Thyroid gland (tissue), 4 donors: ENCODE measurements at places on chromosomes 1 and 21. TPM values are rescaled to one million over a fixed set of nuclear protein-coding genes. Genes with fewer than 3 reads are reported as not detected.
A peak's percentile ranks its signal among the peaks of the same experiment; 100 is the strongest.

Gene TLCD4
- 30.6 TPM for total RNA-seq

Gene SUSD4
- total RNA-seq, result 1.0 TPM

Gene AMPD1
- not detected for total RNA-seq

Gene EDN2
- total RNA-seq, result not detected

Gene VAV3
- total RNA-seq, result 17.7 TPM

Gene TMEM269
- total RNA-seq, result not detected

Gene ARV1
- total RNA-seq, result 35.7 TPM

Gene ANKRD35
- 1.5 TPM for total RNA-seq

Gene CBS
- total RNA-seq, result 51.5 TPM

Gene AGBL4
- total RNA-seq, result 6.0 TPM

Gene NPPA
- not detected for total RNA-seq

Gene MLLT11
- total RNA-seq, result 0.46 TPM

Gene S100A7A
- not detected for total RNA-seq

Gene CLCA2
- total RNA-seq, result not detected

Gene SPRR3
- total RNA-seq, result not detected

Gene UBE2U
- total RNA-seq, result not detected

Gene PARK7
- total RNA-seq, result 228 TPM

Gene TMEM50A
- total RNA-seq, result 75.1 TPM

Gene SIK1
- 5.3 TPM for total RNA-seq

DNA sequence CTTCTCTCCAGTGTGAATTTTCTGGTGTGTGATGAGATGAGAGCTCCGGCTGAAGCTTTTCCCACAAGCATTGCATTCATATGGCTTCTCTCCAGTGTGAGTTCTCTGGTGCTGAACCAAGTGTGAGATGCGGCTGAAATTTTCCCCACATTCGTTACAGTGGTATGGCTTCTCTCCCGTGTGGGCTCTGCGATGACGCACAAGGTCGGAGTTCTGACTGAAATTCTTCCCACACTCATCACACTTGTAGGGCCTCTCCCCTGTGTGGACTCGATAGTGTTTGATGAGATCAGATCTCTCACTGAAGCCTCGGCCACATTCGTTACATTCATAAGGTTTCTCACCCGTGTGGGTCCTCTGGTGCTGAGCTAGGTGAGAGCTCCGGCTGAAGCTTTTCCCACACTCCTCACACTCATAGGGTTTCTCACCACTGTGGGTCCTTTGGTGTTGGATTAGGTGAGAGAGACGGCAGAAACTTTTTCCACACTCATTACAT is 7.4 kb downstream of the ZNF436 start:
- DNase-seq, result no peak

DNA sequence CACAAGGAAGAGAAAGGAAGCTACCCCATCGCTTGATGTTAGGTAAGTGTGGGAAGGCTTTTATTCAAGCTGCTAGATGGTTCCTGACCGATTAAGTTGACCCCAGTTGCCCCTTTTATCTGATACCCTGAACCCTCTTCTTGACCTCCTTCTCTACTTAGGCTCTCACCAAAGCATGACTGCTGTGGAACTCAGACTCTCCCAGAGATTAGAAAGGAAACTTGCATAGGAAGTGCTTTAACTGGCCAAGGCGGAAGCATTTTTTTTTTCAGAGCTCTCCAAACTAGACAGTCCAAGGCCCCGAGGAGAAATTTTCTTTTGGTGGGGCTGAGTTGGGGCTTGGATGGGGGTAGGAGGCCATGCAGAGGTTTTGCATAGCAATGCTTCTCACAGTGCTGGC is 101.3 kb upstream of the USP24 start:
- no peak for DNase-seq

DNA sequence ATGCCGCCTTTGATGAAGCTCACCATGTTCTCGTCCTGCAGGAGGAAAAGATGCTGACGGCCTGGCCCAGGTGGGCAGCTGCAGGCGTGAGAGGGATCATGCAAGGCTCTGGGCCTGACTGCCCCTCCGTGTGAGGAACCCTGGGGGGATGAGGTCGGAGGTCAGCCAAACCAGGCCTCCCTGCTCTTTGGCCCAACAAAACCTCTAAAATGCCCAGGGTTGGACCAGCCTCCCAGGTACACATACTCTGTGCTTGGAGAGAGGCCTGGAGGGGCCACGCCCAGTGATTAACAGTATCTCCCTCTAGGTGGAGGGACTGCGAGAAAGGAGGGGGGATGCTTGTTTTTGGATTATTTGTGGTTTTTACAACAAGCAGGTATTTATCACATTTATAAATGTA is 21.1 kb downstream of the TTC39A start:
- no peak for DNase-seq

DNA sequence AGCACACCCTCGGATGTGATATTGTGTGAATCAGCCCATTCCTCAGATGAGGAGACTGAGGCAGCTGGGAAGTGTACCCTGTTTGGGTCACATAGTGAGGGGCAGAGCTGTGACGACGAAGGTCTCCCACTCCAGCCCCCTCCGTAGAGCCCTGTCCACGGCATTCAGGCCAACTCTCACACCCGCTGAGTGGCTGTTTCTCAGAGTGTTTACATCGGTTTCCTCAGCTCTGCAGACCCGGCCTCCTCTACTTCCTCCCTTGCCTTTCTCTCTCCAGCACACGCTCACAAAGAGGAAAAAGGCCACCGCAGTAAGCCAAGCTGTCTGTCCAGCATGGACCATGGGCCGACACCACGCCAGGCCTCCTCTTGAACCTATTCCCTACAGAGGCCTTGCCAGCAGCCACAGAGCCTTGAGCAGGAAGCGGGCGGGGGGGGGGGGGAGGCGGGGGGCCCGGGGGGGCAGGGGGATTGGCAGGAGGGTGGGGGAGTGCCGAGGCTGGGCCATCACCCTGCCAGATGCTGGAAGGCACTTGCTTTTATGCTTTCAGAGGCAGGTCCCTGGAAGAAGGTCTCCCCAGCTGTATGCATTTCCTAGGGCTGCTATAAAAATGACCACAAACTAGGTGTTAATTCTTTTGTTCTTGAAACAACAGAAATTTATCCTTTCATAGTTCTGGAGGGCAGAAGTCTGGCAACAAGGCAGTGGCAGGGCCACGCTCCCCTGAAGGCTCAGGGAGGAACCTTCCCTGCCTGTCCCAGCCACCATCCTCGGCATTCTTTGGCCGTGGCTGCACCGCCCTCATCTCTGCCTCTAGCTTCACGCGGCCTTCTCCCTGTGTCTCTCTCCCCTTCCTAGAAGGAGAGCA is 178.4 kb downstream of the PSMG1 start:
- DNase-seq, result peak; percentile 48

- no peak for DNase-seq
Measured at GRCh38 chr1:37892151-37893047, 33.0 kb upstream of the MTF1 start.

DNA sequence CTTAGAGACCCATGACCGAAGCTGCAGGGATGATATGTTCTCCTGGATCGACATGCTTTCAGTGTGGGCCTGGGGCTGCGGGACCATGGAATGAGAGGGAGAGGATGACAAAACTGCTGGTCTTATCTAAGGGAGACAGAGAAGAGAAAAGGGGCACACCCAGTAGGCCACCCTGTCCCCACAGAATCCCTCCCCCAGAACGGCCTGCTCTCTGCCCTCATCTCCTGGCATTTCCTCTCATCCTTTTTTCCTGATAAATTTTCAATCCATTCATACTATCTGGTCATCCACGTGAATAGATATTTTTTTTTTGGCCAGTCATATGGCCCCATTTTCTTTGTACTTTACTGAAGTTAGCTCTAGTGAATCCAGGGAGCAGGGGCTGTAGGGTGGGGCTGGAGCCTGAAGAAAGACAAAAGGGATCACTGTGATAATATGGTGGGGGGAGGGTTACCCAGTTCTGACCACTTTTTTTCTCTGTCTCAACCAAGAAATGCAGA is at the start of gene PKLR:
Gene PKLR (minus strand): TSS at position 97 of the 500 bp plus-strand sequence. CDS start 43 bp downstream, at position 54.
- DNase-seq, result no peak

GRCh38 chr1:169779150-169779549 is 15.6 kb downstream of the METTL18 start:
- DNase-seq, result no peak

DNA sequence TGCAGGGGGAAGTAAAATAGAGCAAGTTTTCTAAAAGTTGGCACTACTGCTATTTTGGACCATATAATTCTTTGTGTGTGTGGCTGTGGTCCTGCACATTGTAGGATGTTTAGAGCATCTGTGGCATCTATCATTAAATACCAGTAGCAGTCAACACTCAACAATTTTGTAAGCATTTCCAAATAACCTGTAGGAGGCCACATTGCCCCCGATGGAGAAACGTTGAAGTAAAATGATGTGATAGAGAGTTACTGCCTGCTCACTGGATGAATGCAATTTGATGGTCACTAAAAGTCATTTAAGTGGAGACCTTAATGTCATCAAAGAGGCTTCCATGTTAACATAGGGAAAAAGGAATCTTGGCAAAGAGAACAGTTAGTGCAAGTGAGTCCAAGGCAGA is 560.8 kb downstream of the NEGR1 start:
- DNase-seq, result no peak

GRCh38 chr1:179917601-179918429 is 35.7 kb downstream of the TOR1AIP1 start:
- no peak for DNase-seq

DNA sequence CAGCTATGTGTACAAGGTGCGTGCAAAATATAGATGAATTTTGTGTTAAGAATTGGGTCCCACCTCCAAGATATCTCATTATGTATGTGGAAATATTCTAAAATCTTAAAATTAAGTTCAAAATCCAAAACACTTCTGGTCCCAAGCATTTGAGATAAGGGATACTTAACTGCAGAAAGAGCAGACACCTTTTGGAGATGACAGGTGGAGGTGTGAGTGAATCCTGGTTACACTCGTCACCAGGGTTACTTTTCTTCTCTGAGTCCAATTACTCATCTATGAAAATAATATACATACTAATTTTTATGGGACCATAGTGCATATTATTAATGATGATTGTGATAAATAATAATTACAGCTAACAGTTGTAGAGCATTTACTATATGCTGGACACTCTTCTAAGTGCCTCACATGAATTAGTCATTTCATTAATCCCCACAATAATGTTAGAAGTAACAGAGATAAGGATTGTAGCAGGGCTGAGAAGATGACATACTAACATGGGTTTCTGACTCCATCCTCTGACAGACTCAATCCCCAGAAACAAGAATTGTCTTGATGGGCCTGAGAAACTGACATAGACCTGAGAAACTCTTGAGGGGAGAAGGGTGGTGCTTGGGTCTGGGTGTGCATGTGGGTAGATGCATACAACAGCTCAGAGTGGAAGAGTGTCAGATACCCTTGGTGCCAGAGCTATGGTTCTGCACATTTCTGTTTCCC is 8.3 kb upstream of the FASLG start:
- DNase-seq, result no peak

GRCh38 chr1:203028784-203029553 is 2.7 kb downstream of the PPFIA4 start:
- DNase-seq, result peak; percentile 64

DNA sequence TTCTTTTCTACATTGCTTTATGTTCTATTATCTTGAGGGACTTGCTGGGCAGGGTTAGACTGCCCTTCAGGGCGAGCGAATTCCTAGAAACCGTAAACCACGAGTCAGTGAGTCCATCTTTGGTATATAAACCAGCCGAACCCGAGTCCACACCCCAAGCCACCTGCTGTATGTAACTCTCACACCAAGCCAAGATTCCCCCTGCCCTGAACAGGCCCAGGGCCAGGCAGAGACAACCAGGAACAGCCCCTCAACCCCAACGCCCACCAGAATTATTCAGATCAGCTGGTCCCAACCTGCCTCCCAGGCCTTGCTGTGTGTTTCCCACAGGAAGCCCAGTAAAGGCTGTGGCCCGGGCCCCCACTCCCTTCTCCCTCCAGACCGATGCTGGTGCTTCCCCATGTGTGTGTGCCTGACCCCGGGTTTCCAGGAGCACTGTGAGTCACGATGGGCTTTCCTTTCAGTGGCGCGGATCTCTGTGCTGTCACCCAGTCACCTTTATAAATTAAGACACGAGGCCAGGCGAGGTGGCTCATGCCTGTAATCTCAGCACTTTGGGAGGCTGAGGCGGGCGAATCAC is 17.1 kb downstream of the KIF17 start:
- DNase-seq, result no peak

DNA sequence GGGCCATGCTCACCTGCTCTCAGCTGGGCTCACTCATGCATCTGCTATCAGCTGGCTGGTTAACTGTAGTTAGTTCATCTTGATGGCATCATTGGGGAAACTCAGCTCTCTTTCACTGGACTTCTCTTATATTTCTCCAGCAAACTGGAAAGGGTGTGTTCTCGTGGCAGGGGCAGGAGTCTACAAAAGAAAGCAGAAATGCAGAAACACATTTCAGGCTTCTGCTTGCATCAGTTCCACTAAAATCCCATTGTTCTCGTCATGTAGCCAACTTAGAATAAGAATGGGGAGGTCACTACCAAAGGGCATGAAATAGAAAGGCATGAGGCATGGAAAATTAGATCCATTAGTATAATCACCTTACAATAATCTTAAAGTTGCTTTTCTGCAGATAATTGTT is 207.3 kb downstream of the NRIP1 start:
- no peak for DNase-seq

GRCh38 chr1:183048087-183049085 is 25.2 kb downstream of the LAMC1 start:
- DNase-seq, result no peak

- DNase-seq, result no peak
Measured at GRCh38 chr1:53078333-53079101, 16.5 kb downstream of the PODN start.

- no peak for DNase-seq
Measured at GRCh38 chr1:234645964-234646363, 36.0 kb upstream of the IRF2BP2 start.

DNA sequence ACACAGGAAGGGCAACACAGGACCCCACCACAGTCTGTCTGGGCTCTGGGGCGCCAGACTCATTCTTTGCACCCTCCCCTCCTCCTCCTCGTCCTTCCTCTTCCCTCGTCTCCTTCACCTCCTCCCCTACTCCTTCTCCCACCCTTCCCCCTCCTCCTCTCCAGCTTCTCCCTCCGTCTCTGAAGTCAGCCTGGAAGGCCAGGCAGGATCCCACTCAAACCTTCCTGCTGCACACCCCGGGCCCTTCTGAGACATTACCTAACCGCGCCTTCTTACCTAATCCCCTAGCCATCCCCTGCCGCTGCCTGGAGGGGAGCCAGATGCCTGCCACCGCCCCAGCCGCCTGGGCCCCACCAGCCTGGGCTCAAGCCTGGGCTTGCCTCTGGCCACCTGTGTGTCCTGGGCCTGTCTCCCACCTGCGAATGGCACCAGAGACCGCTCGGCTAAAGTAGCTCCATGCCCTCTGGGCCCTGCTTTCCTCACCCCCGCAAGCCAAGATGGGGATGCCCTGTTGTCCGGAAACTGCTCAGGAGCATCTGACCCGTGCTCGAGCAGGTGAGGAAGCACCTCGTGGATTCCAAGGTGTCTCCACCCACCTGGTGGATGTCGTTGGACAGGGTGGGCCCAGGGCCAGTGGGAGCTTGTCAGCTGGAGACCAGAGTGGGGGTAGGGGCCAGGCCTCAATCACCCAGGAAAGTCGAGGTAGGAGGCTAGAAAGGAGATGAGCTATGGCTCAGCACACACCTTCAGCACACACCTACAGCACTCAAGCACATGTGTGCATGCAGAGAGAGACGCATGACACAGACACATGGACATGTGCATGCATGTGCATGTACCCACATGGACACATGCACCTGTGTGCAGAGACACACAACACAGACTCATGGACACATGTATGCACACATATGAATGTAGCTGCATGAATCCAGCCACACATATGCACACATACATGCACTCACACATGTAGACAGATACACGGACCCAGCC is 31.9 kb downstream of the WNT9A start:
- no peak for DNase-seq

- no peak for DNase-seq
Measured at GRCh38 chr1:96554364-96554763, 167.2 kb upstream of the PTBP2 start.

- DNase-seq, result no peak
Measured at GRCh38 chr21:34574601-34575529, 40.0 kb downstream of the RCAN1 start.

- DNase-seq, result no peak
Measured at GRCh38 chr1:39981945-39982344, 27.0 kb downstream of the MFSD2A start.
